Right cardiac atrium (tissue), 5 donors: ENCODE measurements at places on chromosomes 3 and 15. TPM values are rescaled to one million over a fixed set of nuclear protein-coding genes. Genes with fewer than 3 reads are reported as not detected.

The GPR27 gene
- total RNA-seq, result 2.1 TPM

The MNS1 gene
- 2.9 TPM for total RNA-seq

The CCR2 gene
- 2.5 TPM for total RNA-seq

GRCh38 chr3:155031186-155031585, 48.9 kb upstream of the MME start:
- DNase-seq, result no peak

GRCh38 chr3:47617086-47618010, 38.7 kb upstream of the CSPG5 start:
- no peak for DNase-seq

DNA sequence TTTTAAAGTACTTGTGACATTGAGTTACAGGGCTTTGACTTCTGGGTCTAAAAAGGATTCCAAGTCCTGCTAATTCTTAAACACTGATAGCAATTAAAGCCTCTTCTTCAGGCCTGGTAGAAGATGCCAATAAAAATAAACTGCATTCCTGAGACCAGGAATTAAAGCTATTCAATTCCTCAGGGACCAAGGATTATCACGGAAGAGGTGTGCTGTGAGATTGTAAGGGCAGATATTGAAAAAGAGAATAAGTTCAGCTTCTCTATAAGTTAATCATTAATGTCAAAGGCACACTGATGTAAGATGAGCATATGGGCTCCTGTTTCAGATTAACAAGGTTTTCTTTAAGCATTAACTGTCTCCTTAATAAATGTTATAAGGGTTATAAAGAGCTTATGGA, 611.3 kb downstream of the SI start:
- DNase-seq, result no peak

GRCh38 chr15:71899674-71900073, 89.3 kb downstream of the NR2E3 start:
- no peak for DNase-seq
